ENCODE measurements at places on chromosomes 5 and 9.

GRCh38 chr9:134706522-134706921, 64.9 kb downstream of the COL5A1 start:
- no peak for DNase-seq

- no peak for DNase-seq
Observed at GRCh38 chr5:180424094-180424493, 70.1 kb upstream of the CNOT6 start.

DNA sequence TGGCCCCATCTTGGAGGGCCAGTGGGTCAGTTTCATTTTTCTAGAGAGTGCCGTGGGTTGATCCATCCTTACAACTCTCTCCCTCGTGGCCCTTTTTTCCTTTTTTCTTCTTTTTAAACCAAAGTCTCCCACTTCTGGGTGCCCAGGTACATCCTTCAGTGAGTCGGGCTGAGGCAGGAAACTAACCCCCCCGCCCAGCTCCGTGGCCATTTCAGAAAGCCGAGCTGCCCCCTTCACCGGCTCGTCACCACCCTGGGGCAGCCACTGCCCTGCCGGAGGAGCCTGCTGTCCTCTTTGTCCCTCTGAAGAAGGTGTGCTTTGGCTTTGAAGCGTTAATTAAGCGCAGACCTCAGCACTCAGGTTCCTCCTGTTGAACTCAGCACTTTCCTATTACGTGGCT, 5.2 kb downstream of the CFAP77 start:
- DNase-seq: no peak

GRCh38 chr9:134267305-134267880, 58.9 kb upstream of the RXRA start:
- DNase-seq: no peak

DNA sequence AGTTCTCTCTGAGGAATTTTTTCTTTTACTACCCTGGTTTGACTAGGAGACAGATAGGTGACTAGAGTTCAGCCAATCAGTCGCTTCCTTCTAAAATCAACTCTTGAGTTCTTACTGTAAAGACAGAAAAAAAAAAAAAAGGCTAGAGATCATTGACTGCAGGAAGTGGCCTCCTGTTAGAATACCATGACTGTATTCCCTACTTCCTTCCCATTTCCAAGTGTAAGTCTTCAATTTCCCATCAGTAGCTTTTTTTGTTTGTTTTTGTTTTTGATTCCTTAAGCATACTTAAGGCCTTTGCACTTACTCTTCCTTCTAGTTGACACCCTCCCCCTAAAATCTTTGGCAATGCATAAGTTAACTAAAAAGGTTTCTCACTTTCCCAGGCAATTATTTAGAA, 154.3 kb downstream of the HMHB1 start:
- DNase-seq: no peak

DNA sequence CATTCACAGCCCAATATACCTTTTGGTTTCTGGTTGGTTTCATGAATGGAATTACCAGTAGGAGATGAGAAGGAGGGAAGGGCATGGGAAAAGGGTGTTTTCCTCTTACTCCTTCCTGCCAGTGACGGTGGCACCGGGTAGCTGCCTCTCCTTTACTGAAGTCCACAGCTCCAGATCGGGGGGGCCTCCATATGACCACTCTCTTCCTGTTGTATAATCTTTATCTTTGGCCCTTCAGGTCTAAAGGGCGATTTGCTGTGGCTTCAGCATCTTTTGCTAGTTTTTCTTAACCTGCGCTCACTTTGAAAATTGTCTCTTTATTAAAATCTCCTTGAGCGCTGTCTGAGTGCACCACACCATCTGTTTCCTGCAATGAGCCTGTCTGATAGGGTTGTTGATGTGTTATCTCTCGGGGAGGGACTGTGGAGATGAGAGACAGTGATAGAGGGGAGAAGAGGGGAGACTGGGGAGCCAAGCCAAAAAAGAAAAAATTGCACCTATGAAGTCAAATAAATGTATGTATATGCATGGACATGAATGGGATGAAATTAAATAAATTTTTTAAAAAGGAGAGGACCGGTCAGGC, 449.3 kb upstream of the KLF4 start:
- no peak for DNase-seq

DNA sequence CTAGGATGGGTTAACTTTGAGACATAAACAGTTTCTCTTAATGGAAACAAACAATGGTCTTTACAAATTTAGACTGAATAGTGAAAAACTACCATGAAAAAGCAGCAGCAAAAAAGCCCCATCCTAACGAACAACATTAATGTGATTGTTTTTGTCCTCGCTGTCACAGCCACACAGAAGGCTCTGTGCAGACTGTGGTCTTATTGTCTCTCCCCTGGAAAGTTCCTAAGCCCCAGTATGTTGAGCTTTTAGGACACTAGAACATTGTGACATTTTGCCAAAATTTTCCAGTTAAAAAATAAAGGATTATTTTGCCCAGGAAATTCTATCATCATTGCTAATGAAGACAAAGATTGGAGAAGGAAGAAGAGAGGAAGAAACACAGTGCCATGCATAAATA, 12.6 kb upstream of the SOWAHA start:
- no peak for DNase-seq

- no peak for DNase-seq
Observed at GRCh38 chr9:126607731-126608130, 6.0 kb upstream of the LMX1B start.

- no peak for DNase-seq
Observed at GRCh38 chr9:88776717-88777497, 214.4 kb upstream of the S1PR3 start.

- DNase-seq: no peak
Observed at GRCh38 chr9:69379270-69379982, 54.4 kb downstream of the ENTREP1 start.

- no peak for DNase-seq
Observed at GRCh38 chr9:6991418-6991817, 233.6 kb downstream of the KDM4C start.

DNA sequence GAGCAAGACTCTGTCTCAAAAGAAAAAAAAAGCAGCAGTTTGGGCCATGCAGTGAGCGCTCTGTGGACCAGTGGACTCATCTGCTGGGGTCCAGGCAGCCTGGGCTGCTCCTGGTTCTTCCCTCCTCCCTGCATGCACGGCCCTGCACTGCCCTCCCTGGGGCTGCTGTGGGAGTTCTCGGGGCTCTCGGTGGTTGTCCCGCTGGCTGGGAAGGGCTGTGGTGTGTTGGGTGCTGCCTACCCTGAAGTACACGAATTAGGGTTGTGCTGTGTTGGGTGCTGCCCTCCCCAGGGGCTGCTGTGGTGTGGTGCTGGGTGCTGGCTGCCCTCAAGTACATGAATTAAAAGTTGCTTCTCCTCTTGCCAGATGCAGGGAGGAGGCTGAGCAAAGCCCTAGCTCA, 18.3 kb upstream of the CLPTM1L start:
- peak; percentile 4 for DNase-seq

DNA sequence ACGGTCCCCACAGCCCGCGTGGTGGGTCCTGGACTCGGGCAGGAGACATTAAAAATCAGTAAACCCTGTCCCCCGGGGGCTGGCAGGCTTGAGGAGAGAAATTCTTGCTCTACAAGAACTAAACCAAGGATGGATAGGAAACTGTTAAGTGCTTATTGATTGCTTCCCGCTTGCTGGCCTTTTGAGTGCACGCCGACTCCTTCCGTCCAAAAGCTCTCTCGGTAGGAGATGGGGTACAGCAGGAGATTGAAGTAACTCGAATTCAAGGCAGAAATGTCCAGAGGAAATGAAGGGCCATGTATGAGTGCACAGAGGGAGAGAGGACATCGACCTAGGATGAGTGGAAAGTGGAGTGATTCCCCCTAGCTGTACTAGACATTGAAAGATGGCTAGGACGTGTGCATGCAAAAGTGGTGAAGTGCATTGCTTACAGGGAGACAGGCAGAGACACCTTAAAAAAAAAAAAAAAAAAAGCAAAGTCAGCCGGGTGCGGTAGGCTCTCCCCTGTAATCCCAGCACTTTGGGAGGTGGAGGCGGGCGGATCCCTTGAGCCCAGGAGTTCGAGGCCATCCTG, 923 bp downstream of the RECK start:
- DNase-seq: no peak

GRCh38 chr5:58988938-58989337, 406.1 kb downstream of the RAB3C start:
- no peak for DNase-seq

DNA sequence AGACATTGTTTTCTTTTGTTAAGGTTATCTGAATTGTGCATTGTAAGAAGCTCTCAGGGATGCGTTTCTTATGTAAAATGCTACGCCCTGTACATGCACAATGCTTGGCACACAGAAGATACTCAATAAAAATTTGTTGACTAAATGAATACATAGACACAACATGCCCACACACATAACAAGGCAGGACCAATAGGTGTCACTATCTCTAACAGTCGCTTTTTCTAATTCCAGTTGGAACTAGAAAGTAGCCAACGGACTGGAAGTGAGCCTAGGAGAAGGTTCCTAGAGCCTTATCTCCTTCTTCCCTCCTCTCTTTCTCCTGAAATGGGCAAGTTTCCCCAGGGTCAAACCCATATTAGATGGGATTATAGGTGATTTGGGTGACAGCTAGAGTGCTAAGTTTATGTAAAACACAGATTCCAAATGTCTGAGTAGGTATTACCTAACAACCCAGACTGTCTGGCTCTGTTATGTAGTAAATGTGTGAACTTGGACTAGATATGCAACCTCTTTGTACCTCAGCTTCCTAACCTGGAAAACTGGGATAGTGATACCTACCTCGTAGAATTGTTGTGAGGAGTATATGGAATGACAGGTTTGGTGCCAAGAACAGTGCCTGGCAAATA, 603.0 kb downstream of the RAB3C start:
- no peak for DNase-seq

DNA sequence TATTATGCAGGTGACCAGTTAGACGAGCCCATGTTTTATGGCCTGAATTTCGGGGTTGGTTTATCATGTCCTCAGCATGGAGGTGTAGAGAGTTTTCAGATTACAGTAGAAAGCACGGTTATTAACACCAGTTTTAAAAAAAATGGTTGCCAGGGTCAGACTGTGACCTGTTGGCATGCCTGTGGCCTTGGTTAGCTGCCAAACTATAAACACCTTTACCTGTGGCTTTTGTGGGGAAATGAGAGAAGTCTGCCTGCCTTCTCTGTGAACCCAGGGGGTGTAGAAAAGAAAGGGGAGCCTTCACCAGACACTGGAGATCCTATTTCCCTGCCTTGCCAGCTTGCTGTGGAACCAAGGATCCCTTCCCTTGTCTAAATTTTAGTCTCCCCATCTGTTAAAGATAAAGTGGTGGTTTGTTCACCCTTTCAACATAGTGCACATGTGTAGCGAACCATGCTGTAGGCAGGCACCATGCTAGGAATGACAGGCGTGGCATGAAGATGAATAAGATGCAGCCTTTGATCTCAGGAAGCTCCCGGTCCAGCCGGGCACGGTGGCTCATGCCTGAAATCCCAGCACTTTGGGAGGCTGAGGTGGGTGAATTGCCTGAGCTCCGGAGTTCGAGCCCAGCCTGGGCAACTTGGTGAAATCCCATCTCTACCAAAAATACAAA, 6.1 kb upstream of the PHF19 start:
- DNase-seq: no peak

GRCh38 chr5:140143521-140144258, 18.0 kb downstream of the IGIP start:
- no peak for DNase-seq

- no peak for DNase-seq
Observed at GRCh38 chr9:100082782-100083181, 16.0 kb downstream of the ERP44 start.

DNA sequence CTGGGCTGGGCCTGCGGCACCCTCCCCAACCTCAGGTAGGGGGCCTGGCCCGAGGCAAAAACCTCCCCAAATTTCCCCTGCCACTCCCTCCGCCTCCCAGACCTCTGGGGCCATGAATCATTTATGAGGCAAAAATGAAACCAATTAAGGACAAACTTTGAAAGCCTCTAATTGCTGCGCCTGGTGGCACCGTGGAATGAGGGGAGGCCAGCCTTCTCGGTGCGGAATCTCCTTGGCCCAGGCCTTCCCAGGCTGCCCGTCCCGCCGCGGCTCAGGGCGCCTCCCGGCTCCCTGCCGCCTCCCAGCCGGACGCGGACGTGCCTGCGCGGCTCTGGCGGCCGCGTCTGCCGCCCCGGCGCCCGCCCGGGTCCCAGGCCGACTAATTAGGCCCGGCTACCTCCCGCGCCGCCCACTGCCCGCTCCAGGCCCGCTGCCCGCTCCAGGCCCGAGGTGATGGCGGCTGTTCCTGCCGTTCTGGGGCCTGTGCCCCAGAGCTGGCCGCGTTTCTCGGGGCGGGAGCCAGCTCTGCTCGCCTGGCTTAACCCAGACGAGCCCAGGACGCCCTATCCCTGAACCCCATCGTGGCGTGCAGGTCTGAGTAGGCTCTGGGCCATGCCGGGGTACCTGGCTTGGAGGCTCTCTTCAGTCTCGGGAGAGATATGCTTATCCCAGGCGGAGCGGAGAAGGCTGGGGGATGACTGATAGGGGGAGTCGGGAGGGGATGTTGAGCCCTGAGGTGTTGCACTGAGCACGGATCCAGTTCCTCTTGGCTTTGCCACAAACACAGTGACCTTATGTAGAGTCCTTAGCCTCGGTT, 20.1 kb downstream of the CXXC5 start:
- no peak for DNase-seq

- no peak for DNase-seq
Observed at GRCh38 chr9:131259916-131260597, 16.3 kb downstream of the FAM78A start.

- DNase-seq: no peak
Observed at GRCh38 chr5:145500710-145501109, 334.4 kb downstream of the PRELID2 start.

- DNase-seq: no peak
Observed at GRCh38 chr9:85408494-85408893, 333.3 kb downstream of the AGTPBP1 start.

DNA sequence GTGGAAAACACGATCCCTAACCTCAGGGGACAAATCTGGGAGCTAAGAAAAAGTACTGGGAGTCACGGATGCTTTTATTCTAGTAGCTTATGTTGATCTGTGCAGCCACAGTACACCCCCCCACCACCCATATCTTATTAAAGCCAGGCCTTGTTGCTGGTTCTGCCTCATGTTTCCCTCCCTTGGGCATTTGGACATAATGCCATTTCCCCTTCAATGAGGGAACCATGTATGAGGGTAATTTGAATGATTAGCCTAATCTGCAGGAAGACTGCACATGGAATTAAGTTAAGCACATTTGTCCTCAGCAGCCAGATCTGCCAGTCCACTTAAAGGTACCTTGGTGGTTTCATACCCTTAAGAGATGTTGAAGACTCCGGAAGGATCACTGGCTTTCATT, 102.0 kb downstream of the ARHGAP26 start:
- DNase-seq: no peak

Measured in right cardiac atrium (tissue), 5 donors.